T-helper 22 cell (primary cell): ENCODE measurements at places on chromosomes 7 and 10.

GRCh38 chr10:98125940-98126631 lies 8.4 kb upstream of the R3HCC1L start:
- no peak for DNase-seq

GRCh38 chr7:23604296-23604640 lies 7.1 kb downstream of the CCDC126 start:
- DNase-seq: no peak

DNA sequence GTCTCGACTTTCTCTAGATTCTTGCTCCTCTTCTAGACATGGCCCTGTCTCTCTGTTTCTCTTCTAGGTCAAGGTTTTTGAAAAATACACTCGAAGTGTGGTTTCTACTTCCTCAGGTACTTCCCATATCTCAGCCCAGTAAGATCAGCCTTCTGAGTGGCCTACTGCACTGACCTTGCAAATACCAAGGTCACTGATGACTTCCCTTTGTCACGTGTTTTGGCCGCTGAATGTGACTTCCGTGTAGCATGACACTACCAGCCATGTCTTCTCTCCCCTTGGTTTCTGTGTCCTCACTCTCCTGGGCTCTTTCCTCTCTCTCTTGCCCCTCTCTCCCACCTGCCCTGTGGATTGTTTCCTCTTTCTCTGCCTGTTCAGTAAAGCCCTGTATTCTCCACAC lies 7.9 kb upstream of the WIPF3 start:
- DNase-seq: no peak

DNA sequence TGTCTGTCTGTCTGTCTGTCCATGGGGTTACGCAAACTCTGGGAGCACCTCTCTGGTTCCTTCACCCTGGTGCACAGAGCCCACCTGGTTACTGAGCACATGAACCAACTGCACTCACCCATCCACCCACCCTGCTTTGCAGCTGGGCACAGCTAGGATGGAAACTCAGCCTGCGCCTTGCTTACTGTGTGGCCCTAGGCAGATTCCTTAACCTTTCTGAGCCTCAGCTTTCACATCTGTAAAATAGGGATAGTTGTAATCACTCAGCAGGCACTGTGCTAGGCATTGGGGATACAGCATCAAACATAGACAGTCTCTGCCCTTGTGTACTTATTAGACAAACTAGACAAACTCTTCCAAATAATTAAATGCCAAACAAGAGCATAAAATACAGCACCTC lies 21.8 kb upstream of the INMT start:
- no peak for DNase-seq
